H54 (cell line): ENCODE measurements at places on chromosomes 2 and 18.

DNA sequence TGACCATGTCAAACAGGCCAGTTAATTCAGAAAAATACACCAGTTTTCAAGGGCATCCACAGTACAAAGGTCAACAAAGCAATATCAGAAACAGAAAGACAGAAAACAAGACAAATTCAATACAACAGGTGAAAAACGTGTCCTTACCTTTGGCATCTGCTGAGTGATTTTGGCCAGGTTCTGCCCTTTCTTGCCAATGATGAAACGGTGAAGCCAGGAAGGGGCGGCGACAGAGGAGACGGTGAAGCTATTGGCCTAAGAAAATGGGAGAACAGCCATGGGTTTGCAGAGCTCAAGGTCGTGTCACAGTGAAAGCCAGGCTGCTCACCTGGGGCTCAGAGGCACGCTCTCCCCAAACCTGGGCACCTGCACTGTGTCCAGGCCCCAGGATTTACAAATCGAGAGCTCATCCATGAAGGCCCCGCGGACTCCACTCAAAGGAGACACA lies 60.5 kb downstream of the HDLBP start:
- DNase-seq = no peak

GRCh38 chr2:230520875-230521155 lies 104.8 kb downstream of the SP100 start:
- DNase-seq = no peak

- DNase-seq = no peak
These were observed 100.1 kb upstream of the GRB14 start for GRCh38 chr2:164721430-164721829.

GRCh38 chr2:106037932-106038331 lies 156.2 kb downstream of the UXS1 start:
- no peak for DNase-seq

DNA sequence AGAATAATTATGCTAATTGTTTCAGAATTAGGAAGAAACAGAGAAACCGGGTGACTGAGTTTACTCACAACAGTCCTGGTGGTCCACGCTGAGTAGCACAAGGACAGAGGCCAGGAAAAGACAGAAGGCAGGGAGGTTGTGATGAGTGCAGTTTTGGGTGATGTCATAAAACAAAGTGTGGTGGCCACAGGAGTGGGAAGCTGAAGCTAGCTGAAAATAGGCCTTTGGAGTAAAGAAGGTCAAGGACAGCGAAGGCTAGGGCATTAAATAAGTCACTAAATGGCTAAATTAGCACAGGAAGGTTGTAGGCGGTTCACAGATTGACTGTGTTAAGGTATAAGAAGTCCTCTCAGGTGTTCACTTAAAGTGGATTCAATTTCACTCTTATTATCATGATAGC lies 120.9 kb upstream of the TTN start:
- no peak for DNase-seq

DNA sequence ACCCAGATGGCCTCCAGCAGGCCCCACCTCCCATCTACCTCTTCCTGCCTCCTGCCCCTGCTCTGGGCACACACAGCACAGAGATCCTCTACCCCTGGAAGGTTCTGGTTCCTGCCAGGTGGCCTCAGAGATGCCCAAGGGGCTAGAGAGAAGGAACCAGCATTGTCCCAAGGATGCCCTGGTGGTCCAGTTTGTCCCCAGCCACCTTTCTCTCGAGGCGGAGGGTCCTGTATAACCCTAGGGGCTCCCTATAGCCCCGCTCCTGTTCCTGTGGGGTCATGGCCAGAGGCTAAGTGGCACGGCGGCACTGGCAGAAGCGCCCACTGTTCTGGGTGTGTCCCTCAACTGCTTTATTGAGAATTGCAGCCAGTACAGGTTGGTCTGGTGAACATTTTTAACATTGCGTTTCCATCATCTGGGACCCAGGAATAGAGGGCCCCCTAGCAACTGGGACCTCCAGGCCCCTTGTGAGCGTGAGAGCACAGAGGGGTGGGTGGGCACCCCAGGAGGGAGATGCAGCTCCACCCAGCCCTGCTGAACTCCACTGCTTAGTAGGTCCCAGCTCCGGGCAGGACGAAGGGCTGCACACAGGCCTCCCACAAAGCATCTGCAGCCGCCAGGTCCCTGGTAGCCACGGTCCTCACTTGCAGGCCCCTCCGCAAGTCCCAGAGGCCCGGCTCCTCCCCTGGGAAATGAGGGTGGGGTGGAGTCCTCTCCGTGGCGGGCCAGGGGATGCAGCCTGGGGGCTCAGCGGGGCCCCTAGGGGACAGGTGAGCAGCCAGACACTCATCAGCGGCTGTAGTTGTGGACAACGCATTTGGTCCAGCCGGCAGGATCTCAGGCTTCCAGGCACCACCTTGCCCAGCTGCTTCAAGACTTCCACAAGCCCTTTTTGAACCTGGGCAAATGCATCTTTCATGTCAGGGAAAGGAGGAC lies 33.1 kb downstream of the GPC1 start:
- no peak for DNase-seq

DNA sequence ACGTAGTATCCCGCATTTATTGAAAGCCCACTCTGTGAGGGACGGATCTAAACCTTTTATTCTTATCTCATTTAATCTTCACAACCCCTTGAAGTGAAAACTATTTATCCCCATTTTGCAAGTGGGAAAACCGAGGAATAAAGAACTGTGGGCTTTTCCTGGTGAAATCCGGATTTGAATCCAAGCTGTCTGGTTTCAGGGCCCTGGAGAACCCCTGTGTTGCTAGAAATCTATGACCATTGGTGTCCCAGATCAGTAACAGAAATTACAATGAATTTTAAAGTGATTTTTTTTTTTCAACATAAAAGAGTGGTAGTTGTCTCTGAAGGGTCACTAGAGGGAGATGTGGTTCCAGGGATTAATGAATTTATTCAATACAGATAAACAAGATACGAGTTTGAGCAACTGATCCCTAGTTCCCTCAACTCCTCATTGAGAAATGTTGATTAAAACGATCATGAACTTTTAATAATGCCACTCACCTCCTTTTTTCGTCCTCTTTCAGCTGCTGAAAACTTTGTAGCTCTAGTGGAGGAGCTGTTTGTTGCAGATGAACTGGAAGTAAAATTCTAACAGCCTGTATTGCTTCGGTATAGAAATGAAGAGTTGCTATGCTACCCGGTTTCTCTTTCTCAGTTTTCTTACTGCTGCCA lies 940 bp downstream of the XRCC5 start:
- DNase-seq = no peak

DNA sequence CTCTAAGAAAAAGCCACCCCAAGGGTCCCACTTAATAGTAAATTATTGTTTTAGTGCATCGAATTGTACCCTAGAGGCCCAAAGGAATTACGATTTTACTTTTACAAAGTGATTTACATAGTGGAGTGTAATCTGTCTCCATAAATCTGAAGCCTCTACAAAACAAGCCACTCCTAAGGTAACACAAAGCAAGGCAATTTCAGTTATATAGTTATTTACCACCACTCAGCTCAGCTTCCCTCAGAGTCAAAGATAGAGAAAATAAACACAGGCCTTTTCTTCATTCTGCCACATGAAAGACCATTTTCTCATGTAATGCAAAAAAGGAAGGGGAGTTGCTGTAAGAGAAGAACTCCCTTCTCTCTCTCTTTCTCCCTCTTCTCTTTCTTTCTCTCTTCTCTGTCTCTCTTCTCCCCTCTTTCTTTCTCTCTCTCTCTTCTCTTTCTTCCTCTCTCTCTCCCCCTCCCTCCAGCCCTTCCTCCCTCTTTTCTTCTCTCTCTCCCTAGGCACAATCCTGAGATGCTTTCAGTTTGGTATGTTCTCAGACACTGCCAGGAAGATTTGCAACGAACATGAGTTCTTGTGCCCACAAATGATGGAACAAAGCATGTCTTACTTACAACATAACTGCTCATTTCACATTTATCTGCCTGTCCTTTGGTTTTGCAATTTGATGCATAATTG lies 264.5 kb downstream of the BCL2 start:
- DNase-seq = no peak

GRCh38 chr2:158828378-158829164 lies 33.5 kb downstream of the DAPL1 start:
- no peak for DNase-seq

DNA sequence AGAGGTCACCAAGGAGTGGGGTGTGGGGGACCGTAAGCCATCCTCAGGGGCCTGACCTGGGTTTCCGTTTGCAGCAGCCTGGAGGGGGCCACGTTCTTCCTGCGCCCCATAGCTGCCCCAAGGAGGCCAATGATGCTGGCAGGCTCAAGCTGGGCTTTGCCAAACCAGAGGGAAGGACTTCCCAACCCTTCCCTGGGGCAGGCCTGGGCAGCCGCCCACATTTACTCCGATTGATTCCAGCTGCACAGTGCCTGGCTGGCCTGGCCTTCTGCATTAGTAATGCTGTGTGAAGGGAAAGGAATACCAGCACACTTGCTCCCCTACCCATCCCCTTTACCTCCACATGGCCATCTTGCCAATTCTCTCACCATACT lies 360.6 kb upstream of the SLC14A2 start:
- DNase-seq = no peak

GRCh38 chr2:55163274-55163721 lies 68.8 kb downstream of the CLHC1 start:
- no peak for DNase-seq

DNA sequence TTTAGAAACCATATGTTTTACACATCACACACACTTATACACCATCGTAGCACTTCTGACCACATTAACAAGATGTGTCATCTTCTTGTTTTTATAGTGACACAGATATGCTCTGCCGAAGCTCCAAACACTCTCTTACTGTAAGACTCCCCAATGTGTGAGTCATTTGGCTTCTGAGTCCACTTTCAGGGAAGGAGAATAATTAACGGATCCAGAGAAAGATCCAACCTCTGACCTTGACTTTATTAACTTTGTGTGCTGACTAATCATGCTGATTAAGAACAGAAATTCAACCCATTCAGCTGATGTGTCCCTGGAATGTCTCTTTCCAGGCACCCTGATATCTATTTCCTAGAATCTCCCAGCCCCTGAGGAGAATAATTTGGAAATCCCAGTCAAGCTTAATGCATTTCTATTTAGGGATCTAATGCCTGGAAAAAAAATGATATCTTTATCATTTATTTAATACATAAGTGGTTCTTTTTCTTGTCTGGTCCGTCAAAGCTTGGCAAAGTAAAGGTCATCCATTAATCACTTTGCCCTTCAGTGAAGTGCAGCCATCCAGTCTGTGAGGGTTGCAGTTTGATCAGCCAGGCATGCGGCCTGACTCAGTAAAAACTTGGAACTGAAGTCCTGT lies 615.8 kb upstream of the SYT4 start:
- DNase-seq = no peak

DNA sequence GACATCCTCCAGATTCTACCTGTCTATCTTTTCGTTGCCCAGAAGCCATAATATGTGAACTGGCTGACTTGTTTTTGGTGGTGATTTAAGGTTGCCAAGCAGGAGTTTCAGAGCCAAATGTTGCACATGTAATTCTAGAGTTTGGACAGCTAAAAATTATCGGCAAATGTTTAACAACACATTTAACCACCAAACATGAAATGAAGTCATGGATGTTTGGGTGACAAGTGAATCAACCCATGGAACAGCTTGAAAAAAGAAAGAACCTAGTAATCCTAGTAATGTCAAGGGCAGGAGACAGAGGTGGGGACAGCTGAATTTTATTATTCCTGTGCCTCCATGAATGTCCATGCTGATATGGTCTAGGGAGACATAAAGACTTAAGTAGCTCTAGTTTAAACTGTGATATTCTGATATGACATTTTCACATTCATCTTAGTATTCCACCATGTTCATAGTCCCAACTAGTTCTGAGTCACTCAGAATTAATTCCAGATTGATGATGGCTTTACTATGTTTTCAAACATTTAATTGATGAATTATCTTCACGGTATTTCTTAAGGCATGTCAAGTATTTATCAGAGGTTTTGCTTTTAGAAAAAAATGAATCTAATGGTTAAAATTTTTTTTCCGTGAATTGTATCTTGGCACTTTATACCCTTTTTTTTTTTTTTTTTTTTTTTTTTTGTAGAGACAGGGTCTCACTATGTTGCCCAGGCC lies 101.7 kb downstream of the SOCS6 start:
- DNase-seq = no peak

DNA sequence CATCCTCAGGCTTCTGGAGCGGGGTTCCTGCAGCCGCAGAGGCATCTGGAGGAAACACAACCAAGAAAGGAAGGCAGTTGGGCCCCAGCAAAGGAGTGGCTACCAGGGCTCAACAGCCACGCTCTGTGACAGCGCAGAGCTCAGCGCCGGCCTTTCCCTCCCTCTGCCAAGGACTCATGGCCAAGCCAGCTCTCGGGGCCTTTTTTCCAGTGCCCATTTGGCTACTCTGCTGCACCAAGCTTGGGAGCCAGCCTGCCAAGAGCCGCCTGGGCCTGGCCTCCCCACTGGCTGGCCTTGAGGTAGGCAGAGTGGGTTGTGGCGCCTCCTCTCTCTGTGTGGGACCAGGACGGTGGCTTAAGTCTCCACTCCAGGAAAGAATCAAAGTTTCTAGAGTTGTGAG lies 7.2 kb upstream of the CCDC74A start:
- DNase-seq = no peak

DNA sequence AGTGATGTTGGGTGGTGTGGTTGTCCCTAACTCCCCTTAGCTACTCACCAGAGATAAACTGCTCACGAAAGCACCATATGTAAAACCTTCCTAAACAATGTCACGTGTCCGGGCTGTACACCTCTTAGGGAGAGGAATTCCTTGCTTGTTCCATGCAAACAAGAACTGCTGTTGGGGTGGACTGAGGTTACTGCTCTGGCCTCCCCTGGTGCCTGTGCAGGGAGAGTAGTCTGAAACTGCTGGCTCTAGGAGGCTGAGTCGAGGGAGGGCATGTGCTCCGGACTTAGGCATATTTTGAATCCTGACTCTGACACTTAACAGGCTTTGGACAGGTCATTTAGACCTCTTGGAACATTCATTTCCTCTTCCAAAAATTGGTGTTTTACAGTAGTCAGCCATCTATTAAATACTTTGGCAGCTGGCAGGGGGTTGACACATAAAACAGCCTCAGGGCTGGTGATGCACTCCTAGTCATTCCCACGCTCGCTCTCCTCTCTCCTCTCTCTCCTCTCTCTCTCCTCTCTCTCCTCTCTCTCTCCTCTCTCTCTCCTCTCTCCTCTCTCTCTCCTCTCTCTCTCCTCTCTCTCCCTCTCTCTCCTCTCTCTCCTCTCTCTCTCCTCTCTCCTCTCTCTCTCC lies 10.6 kb downstream of the THNSL2 start:
- no peak for DNase-seq

GRCh38 chr2:191499874-191500565 lies 177.9 kb upstream of the NABP1 start:
- DNase-seq = no peak

- DNase-seq = no peak
These were observed 99.4 kb upstream of the RASGRP3 start for GRCh38 chr2:33377048-33377447.
